ENCODE measurements at places on chromosomes 2 and 18. TPM values are rescaled to one million over a fixed set of nuclear protein-coding genes. Genes with fewer than 3 reads are reported as not detected.

DNA sequence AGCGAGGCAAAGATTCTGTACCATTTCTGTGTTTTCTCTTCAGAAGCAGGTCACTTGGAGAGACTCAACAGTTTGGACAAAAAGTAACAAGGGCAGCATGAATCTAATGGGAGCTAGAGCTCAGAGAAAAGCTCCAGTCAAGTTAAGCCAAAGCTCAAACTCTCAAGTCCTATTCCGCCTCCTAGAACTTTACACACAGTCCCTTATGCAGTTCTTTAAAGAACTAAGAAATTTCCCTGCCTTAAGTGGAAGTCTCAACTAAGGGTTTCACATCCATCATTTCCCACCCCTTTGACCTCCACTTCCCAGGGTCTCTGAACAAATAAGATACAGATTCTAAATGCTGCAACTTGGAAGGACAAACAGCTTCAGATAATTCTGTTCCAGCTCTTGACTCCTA is 121.3 kb upstream of the RNU4ATAC start:
- DNase-seq = no peak

- no peak for DNase-seq
Measured at GRCh38 chr2:168706806-168707205, 95.6 kb upstream of the NOSTRIN start.

DNA sequence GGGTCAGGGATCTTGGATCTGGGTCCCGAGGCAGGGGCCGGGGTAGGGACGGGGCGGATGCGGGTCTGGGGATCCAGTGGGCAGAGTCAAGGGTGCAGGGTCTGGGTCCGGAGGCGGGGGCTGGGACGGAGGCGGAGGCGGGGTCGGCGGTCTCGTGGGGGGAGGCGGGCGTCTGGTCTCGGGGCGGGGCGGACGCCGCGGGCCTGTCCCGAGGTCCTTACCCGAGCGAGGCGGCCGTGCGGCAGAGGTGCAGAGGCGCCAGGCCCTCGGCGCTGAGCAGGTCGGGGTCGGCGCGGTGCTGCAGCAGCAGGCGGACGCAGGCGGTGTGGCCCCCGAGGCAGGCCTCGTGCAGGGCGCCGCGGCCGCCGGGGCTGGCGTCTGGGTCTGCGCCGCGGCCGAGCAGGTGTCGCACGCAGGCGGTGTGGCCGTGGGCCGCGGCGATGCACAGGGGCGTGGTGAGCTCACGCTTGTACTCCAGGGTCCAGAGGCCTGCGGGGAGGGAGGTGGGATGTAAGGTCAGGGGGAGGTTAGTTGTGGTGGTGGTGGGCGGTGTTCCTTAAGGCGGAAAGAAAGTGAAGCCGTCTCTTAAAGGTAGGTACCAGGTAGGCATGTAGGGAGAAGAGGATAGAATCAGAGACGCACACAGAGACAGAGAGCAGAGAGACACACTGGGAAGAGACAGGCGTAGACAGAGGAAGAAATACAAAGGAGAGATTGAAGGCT is 26.6 kb downstream of the ASB18 start:
- DNase-seq = no peak

DNA sequence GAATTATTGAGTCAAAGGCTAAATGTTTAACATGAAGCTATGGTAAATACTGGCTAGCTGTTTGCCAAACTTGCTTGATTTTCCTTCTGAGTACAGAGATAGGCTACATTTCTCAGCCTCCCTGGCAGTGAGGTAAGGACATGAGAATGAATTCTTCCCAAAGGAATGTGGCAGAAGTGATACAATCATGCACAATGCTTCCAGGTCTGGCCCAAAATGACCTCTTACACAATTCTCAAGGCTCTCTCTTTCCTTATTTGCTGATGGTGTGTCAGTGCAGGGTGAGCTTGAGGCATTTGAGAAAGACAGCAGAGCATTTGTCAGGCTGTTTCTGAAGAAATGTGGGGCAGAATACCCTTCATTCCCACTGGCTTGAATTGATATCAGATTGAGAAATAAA is 95.6 kb upstream of the NABP1 start:
- DNase-seq = peak; percentile 97

- DNase-seq = no peak
Measured at GRCh38 chr2:7559791-7560190, 642.6 kb downstream of the RNF144A start.

DNA sequence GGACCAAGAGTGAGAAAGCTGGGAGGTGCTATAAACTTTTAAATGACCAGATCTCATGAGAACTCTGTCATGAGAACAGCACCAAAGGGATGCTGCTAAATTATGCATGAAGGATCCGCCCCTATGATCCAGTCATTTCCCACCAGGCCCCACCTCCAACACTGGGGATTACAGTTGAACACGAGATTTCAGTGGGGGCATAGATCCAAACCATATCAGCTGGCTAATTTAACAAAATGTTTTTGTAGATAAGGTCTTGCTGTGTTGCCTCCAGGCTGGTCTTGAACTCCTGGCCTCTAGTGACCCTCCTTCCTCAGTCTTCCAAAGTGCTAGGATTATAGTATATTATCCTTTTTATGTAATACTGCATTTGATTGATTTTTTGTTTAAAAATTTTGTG is 56.0 kb downstream of the NBEAL1 start:
- DNase-seq = no peak

- no peak for DNase-seq
Measured at GRCh38 chr2:82391386-82391785, 2067.7 kb downstream of the SUCLG1 start.

DNA sequence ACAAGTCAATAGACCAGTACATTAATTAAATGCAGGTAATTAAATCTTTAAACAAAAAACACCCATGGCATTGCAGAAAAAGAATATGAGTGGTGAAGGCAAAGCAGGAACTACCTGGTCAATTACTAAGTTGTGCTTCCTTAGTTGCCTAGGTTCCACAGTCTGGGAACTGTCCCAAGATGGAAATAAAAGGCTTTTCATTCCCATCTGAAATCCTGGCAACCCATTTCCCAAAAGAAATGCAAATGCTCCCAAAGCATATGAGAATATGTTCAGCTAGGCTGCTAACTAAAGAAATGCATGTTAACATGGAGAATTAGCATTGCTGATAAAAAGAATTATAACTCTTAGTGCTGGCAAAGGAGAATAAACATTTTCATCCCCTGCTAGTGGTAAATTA is 177.8 kb downstream of the TMEM163 start:
- DNase-seq = no peak

DNA sequence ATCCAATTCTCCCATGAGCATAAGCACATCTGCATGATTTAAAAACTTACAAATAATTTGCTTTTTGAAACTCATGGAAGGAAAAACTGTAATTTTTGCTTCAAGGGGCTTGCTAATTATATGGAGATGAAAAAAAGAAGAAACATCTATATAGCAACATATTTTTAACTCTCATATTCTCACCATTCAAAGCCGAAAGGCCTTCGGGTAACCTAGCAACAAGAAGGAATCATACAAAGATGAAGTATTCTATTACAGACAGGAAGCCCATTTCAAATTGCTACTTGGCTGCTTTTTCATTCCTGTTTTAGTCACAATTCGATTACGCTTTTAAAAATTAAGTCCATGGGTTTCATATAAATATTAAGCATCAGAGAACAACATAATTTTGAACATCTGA is 39.2 kb upstream of the RNU4ATAC start:
- DNase-seq = no peak

DNA sequence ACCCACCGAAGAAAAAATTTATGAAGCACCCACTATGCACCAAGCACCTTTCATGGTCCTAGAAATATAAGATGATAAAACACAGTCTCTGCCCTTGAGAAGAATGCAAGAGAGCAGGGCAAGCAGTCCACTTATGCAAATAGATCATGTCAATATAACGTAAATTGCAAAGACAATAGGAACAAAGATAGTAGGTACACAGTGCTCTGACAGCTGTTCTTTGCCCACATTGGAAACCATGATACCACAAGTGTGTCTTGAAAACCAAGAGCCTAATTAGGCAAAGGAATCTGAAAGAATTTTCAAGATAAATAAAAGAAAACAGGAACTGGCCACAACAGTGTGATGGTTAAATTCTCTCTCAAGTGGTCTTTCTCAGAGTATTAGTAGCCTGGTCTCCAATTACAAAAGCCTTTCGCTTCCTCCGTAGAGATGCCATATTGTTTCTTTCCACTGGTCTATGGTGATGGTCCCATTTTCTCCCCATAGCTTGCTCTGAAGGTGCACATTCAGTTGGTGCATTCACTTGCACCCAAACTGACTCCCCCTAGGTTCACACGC is 108.5 kb downstream of the VWC2L start:
- no peak for DNase-seq

- DNase-seq = no peak
Measured at GRCh38 chr2:29920631-29921559, 491 bp downstream of the ALK start.

GRCh38 chr18:10454681-10455557 is 484 bp downstream of the APCDD1 start:
- DNase-seq = no peak

- DNase-seq = no peak
Measured at GRCh38 chr2:196516564-196516963, 123.0 kb upstream of the CCDC150 start.

DNA sequence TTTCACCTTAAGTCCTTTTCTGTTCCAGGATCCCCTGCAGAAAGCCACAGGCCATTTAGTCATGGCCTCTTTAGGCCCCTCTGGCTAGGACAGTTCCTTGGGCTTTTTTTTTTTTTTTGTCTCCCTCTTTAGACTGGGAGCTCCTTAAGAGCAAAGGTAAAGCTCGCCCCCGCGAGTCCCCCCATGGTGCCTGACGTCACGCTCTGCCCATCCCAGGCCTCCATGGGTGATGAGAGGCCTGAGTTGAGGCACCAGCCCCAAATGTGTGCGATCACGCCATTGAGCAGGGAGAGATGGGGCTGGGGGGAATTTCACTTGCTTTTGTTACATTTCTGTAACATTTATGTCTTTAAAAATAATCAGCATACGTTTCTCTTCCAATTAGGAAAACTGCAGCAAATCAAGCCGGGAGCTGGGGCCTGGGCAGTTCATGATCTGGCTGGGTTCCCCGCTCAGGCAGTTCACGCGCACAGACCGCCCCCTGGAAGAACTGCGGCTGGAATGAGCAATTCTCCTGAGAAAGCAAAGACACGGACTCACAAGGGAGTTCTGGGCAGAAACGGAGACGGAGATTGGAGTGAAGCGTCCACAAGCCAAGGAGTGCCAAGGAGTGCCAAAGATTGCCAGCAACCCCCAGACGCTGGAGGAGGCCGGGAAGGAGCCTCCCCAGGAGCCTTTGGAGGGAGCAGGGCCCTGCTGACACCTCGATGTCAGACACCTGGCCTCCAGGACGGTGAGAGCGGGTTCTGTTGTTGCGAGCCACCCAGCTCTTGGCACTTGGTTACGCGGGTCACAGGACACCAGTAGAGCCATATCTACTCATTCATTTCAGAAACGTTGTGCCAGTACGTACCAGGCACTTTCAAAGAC is 108.4 kb upstream of the ODC1 start:
- DNase-seq = no peak

DNA sequence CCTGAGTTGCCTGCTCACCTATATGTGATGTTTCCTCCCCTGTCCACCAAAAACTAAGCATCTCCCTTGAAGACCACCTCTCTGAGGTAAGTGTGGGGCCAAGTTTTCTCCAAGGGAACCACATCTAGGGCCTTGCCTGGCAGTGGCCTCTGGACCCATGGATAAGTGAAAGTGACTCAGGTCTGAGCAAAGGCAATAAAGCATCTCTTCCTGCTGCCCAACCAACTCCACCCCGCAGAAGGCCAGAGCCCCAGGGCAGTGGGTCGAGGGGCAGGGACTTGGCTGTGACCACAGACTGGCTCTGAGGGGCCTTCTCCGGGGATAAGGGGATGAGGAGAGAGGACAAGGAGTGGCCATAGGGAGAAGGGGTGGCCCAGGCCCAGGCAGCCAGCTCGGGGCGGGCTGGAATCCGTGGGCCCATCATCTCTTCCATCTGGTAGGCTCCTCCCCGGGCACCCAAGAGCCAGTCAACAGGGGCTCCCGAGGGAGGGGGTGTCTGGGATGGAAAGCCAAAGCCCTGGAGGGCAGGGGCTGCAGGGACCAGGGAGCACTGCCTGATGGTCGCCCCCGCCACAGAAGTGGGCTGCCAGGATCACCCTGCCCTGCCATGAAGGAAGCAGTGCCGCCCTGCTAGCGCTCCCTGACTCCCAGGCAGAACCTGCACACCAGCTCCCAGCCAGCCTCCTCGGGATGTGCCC is 33.4 kb downstream of the EMX1 start:
- DNase-seq = no peak

- no peak for DNase-seq
Measured at GRCh38 chr2:112027767-112028166, 27.3 kb upstream of the TMEM87B start.

GRCh38 chr2:46056541-46056940 is 240.7 kb upstream of the EPAS1 start:
- no peak for DNase-seq

DNA sequence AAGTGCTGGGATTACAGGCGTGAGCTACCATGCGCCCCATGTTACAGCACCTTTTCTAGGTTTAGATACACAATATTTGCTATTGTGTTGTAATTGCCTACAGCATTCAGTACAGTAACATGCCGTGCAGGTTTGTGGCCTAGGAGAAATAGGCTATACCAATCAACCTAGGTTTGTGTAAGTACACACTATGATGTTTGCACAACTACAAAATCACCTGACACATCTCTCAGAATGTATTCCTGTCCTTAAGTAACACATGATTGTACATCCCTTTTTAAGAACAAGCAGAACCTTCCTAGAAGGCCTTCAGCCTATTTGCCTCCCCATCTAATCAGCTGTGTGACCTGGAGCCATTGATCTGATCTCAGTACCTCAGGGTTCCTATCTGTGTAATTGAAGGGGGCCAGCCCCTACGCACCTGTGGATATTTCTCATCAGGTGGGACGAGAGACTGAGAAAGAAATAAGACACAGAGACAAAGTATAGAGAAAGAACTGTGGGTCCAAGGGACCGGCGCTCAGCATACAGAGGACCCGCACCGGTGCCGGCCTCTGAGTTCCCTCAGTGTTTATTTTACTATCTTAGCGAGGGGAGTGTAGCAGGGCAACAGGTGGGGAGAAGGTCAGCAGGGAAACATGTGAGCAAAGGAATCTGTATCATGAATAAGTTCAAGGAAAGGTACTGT is 18.7 kb upstream of the TMBIM1 start:
- no peak for DNase-seq

DNA sequence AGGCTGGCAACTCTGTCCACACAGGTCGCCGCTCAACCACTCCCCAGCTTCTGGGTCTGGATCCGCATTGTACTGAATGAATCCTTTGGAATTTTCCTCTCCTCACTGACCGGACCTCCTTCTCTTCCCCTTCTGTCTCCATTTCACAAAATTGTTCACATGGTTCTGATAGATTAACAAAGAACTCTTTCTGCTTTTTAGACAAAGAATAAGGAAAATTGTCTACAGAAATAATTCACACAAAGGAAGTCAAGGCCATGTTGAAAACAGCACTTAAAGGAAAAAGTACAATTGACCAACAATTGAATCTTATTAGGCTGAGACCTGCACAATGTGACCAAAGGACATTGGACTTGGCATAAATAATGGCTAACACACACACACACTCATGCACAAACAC is 73.6 kb upstream of the GLI2 start:
- no peak for DNase-seq

The TMEM169 gene
- 4.3 TPM for total RNA-seq

The SLC38A11 gene
- total RNA-seq = 0.69 TPM

The C1QL2 gene
- total RNA-seq = not detected

The ADD2 gene
- total RNA-seq = 2.3 TPM

The QPCT gene
- 83.0 TPM for total RNA-seq

The GDF7 gene
- 3.2 TPM for total RNA-seq

All from renal cortical epithelial cell (primary cell).